Stimulated activated naive B cell treated with anti-CD40 and anti-IgM and Interleukin-4, amounts not matched to agents 10 μg/mL and 1 μg/mL and 100 μg/mL, for 72 hours (primary cell): ENCODE measurements at places on chromosomes 11 and 22.

DNA sequence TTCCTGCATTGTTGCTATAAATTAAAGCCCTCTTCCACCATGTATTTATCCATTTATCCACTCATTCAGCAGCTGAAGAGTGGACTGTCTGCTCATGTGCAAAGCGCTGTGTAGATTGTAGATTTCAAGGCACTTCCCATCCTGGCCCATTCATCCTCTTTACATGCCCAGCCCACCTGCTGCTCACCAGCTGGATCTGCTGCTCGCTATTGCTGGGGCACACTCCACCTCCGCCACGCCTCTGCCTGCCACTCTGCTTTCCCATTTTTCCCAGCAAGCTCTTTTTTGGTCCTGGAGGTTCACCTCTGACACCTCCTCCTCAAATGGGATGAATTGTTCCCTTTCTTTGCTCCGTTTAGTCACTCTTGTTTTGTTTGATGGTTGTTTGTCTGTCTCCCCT, 48.3 kb downstream of the CEP164 start:
- no peak for DNase-seq

DNA sequence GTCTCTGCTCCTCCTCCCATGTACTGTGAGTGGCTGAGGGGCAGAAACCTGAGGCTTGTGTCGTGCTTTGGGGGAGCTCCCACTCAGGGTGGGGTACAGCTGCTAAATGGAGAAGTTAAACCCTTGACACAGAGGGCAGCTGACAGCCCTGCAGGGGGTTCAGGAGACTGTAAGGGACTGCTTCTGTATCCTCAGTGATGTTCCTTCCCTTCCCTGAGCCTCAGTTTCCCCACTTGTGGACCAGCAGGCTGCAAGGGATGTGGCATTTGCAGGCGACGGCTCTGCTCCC, 15.6 kb downstream of the SYNGR1 start:
- DNase-seq = no peak

DNA sequence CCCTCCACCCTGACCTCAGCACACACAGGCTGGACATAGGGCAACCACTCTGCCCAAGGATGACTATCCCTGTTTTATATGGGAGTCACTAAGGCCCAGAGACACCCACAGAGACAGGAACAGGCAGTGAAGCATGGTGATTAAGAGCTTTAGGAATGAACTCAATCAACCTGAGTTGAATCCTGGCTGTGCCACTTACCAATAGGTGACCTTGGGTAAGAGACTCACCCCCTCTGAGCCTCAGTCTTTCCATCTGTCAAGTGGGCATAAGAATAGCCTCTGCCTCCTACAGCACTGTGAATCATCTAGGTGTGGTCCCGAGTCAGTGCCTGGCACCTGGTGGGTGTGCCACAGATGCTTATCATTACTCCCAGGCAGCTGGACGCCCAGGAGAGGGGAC, 6.8 kb downstream of the CRYBB1 start:
- DNase-seq = no peak

GRCh38 chr11:9740202-9740883, 76.5 kb downstream of the SWAP70 start:
- no peak for DNase-seq

- no peak for DNase-seq
These were observed 34.2 kb downstream of the DNHD1 start for GRCh38 chr11:6531267-6531752.

DNA sequence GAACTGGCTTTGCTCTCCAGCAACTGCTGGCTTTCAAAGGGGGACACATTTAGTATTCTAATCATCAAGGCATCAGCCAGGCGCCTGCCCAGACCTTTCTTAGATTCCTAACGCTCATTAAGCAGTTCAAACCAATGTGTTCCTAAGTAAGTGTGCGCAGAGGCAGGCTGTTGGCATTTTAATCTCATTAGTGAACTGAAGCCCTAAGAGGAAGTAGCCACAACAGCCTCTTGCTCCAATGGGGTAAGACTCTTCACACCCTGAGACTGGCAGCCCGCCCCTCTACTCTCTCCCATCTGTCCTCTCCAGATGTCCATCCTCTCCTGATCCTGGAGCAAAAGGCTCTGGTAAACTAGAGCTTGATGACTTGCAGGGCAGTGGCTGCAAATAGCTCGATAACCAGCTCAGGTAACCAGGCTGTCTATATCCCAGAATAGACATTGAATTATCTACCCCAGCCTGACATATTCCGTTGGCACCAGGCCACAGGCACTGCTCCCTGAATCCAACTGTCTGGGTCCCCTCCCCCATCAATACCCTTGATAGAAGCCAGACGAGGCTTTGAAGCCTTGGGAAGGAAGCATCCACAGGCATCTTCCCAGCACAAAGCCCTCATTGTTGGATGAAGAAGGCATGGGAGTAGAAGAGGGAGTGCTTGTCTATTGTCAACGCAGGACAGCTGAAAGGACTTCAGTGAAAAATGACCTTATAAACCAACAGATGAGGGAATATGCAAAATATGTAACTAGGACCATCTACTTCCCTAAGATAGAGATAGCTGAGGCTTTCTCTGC, 321.1 kb downstream of the TENM4 start:
- no peak for DNase-seq

- no peak for DNase-seq
These were observed 4.4 kb upstream of the ZNF202 start for GRCh38 chr11:123745764-123746451.

DNA sequence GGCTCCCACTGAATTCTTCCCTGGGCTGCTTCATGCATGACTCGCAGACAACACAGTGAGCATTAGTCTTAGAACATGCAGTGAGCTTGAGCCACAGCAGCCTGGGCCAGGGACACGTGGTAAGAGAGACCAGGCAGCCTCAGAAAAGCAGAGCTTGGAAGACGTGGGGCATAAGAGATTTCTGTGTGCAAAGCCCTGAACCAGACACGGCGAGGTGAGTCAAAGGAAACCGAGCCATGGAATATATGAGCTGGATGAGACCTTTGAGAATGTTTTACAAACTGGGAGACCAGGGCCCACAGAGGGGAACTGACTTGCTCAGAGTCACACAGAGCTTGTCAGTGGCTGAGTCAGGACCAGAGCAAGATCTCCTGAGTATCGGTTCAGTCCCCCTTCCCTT, 8.5 kb upstream of the FXYD6 start:
- DNase-seq = no peak

GRCh38 chr11:28834877-28835276, 726.7 kb downstream of the METTL15 start:
- DNase-seq = no peak

GRCh38 chr11:103069367-103069766, 22.6 kb downstream of the DCUN1D5 start:
- no peak for DNase-seq

- no peak for DNase-seq
These were observed 590.7 kb downstream of the NELL1 start for GRCh38 chr11:21260101-21260500.

GRCh38 chr11:113311536-113311935, 2.8 kb upstream of the TTC12 start:
- no peak for DNase-seq

DNA sequence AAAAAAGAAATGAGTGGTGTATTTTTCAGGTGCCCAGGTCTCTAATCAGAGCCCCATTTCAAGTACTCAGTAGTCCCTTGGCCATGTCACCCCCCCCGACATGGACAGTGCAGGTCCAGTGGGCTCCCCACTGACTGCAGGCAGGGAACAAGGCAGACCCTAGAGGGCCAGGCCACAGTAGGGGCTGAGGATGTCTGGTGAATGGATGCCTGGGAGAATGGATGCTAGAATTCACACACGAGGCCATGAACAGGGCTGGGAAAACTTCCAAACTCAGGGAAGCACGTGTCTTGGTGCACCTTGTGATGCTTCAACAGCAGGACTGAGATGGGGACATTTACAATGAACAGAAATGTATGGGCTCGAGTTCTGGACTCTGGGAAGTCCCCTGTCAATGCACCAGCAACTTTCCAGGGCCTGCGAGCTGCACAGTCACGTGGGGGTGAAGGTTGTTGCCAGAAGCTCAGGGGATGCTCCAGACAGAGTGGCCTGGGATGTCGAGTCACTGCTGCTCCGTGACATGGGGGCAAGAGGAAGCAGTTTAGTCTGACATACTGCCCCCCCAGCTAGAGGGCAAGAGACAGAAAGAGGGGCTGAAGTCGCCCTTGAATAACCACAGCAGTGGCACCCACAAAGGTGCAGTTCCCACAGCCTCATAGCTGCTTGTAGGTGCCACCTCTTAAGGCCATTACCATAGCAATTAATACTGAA, 3.1 kb downstream of the APOBEC3G start:
- DNase-seq = peak; percentile 33

GRCh38 chr11:20002312-20003216, 157.7 kb downstream of the DBX1 start:
- no peak for DNase-seq

GRCh38 chr22:42169055-42169469, 38.5 kb upstream of the CYP2D6 start:
- peak; percentile 45 for DNase-seq

DNA sequence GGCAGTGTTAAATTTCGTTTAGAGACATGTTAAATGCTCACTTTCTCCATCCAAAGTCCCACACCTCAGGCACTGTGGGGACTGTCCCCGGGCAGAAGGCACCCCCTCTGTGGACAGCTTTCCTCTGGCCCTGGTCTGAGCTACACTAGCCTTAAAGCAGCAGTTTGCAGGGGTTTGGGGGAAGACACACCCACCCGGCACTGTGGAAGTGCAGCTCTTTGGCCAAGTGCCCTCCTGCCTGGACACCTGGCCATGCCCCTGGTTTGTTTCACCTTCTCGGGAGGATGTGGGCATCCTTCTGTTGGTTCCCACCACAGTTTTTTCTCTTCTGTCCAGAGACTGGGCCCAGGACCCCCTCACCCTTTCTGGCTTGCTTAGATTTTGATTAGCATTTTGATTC, 1254.7 kb downstream of the BRD1 start:
- no peak for DNase-seq

DNA sequence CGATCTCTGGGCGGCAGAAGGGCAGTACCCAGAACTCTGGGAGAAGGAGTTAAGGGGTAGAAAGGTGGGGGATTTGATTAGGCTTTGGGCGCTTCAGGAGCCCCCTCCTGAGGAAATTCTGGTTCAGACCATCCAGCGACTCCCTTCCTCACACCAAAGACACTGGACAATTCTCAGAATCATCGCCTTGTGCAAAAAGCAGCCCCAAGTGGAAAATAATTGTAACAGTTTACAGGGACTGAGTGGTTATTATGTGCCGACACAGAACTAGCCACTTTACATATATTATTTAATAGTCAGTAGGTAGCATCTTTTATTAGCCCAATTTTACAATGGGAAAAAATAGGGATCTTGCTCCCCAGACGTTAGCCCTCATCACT, 662 bp upstream of the TRIM3 start:
- no peak for DNase-seq

DNA sequence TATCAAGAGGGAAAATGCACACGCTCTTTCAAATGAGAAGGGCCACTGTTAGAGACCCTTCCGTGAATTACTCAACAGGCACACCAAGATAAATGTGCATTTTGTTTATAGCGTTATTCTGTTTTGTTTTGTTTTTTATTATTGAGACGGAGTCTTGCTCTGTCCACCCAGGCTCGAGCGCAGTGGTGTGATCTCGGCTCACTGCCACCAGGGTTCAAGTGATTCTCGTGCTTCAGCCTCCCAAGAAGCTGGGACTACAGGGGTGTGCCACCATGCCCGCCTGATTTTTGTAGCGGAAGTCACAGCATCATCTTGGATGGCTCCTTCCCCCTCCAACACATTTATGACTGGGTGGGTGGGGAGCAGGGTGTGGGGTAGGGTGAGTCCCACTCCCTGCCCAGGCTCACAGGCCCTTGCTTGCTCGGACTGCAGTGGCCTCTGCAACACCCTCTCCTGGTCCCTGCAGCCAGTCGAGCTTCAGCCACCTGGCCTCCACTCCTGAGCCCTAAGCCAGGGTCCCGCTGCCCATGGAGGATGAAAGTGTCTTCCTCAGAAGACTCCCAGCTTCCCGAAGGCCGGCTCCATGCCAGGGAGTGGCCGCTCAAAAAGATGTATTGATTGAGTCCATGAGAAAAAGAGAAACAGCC, 68.0 kb downstream of the RTL6 start:
- DNase-seq = no peak

DNA sequence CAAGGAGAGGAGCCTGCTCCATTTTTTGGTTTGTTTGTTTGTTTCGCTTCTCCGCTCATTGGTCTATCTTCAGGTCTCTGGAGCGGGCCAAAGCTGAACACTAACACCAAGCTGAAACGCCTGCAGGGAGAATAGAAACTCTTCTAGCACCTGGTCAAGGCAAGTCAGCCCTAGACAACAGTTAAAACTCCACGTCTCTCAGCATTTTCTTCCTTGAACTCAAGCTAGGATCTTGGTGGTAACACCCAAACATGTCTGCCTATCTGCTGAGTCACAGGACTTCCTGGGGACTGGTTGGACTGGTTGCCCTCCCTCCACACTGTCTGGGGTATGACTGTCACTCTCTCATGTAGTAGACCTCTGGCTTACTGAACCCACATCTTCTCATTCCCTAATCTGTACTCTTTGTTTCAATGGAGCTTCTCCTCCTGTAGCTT, 23.9 kb upstream of the RBFOX2 start:
- DNase-seq = no peak

DNA sequence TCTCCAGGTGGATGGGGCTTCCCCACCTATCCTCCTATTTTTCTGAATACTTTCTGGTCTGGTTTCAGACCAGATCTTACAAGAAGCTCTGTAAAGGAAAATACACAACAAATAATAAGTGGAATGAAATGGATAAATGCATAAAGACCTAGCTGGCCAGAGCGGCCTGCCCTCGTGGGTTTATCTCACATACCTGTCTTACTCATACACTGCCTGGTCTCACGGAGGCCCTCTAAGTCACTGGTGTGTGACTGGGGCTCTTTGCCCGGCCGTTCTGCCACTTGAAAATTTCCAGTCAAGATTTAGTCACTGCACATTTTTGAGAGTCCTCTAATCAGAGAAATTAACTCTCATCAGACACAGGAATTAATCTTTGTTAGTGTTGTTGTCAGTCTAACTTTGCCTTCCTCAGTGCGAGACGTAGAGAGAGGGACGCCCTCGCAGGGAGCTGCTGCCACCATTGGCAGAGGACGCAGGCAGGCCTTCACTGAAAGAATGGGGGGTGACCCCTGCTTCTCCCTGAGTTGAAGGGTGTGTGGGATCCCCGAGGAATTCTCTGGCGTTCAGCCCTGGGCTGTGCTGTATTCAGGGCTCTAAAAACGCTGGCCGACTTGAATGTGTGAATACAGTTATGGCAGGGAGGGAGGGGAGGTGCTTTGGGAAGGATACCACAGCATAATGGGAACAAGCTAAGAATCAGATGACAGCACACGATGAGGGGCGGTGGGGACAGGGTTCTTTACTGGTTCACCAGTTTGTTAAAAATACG, 46.3 kb upstream of the CADM1 start:
- DNase-seq = no peak

DNA sequence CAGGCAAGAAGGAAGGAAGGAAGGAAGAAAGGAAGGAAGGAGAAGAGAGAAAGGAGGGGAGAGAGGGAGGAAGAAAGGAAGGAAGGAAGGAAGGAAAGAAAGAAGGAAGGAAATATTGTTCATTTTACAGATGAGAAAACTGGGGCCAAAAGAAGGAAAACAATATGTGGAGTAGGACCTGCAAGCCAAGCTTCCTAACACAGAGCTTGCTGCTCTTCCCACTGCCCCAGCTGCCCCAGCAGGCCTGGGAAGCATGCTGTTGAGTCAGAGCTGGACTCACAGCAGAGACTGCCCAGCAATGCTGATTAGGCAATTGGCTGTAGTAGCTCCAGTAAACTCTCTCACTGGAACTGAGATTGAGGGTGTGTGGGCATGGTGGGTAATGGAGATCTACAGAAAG, 42.6 kb upstream of the SMCO4 start:
- no peak for DNase-seq
